AML-193 (cell line): ENCODE measurements at places on chromosomes 12 and 14.
A peak's percentile ranks its signal among the peaks of the same experiment; 100 is the strongest.

- DNase-seq, result no peak
These were observed 74.8 kb upstream of the PRMT8 start for GRCh38 chr12:3416159-3416558.

DNA sequence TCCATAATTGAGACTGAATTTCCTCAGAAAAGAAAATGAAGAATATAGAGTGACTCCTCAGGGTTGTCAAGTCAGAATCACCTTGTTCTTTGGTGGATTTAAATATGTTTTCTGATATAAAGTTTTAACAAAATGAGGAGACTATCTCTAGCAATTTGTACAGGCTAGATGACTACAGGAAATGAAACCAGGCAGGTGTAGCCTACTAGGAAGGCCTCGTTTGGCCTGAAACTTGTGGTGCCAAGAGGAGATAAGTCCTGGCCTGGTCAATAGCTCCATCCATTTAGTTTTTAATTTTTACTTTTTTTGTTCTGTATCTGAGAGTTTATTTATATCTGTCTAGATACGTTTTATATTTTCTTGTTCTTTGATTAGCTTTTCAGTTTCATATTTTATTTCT lies 41.5 kb downstream of the SNAPC1 start:
- no peak for DNase-seq

GRCh38 chr12:24561882-24562770 lies 386.8 kb downstream of the BCAT1 start:
- no peak for DNase-seq

DNA sequence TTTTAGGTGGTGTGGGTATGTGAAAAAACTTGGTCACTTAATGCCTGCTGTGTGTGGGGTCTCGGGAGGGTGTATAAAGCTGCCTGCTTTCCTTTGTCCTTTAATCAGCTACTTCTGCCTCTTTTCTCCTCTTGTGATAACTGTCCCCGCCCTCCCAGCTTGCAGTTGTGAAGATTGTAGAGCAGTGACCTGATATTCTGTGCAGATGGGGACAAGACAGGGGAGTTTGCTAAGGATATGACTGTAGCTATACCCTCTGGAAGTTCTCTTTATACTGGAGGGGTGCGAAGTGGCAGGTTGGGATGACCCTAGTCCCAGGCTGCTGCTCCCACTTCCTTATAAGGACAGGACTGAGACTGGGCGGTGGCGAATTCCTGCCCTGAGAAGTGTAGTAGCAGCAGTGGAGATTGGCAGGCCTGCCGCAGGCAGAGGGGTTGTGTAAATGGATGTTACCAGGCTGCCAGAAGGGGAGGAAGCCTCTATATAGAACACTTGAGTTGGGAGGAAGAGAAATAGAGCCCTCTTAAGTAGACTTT lies 835 bp downstream of the MYL6 start:
- peak; percentile 40 for DNase-seq

GRCh38 chr12:122958198-122958888 lies 7.9 kb downstream of the ABCB9 start:
- DNase-seq, result no peak

GRCh38 chr14:98913967-98914650 lies 357.9 kb downstream of the BCL11B start:
- no peak for DNase-seq

DNA sequence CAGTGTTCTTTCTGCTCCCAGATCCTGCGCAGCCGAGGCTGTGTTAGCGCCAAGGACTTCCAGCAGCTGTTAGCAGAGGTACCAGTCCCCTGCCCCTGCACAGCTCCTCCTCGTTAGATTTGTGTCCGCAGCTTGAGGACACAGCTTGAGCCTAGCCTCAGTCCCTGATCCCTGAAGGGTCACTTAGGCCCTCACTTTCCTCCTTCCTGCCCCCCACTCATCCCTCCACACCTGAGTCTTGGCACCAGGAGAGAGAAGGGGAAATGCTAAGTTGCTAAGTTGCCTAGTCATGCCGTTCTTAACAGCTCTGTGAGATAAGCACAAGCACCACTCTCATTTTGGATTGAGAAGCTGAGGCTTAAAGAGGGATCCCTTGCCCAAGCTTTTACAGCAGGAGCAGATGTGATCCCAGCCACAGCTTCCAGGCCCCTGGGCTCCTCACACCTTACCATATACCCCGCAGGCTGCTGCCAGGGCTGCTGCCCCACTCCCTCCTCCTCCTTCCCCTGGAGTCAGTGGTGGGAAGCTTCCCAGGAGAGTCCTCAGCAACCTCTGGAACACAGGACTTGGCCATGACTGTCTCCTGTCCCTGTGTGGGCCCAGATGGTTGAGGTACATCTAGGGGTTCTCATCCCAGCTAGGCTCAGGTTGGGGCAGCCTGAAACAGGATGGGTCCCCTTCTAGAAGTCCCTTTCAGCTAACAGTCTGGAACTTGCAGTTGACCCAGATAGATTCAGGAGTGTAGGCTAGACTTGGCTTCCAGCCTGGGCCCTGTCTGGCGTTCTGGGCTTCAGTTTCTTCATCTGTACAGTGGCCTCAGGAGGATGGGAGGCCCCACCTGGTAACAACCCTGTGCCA lies 975 bp downstream of the OGFOD2 start:
- no peak for DNase-seq

GRCh38 chr12:128745772-128746689 lies 77.7 kb downstream of the SLC15A4 start:
- DNase-seq, result no peak

DNA sequence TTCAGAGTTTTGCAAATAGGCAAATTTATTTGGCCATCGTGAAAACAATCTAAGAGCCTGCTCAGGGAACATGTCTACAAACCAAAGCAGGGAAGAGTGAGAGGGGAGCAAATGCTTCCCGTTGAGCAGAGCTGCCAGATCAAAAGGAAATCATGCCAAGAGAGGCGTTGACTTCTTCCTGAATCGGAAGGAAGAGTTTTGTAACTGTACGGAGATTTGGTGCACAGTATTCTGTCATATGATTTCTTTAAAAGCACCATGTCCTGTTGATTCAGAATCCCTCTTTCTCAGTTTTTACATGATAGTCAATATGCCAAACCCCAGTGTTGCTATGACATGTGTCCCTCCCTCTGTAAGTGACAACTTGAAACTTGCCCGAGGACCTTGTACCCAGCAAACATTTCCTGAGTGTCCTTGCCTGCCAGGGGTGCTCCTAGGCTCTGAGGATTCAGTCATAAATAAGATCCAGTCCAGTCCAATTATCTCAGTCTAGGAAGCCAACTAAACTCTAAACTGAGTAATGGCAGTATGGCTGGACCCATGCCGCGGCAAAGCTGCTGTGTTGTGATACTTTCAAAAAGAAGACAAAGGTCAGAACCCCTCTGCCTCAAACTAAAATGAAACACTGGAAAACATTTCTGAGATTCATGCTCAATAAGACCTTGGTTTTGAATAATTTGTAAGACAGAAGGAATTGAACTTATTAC lies 300.1 kb upstream of the FKBP4 start:
- no peak for DNase-seq

DNA sequence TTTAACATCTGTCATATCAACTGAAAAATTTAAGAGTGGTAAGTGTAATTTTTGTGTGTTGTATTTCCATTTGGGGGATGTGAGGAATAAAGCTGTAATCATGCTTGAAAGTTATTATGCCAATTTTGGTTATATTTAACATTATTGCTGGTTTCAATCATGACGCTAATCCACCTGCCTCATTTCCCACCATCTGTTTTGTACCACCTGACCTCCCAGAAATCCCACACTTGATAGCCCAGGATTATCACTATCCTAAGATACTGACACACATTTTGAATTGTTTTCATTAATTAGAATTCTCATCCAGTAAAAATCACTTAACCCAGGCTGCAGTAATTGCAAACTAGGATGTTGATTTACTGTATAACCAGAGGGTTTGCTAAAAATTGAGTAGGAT lies 1119.8 kb downstream of the AACS start:
- no peak for DNase-seq

GRCh38 chr12:105616971-105617540 lies 286.6 kb downstream of the C12orf75 start:
- no peak for DNase-seq

DNA sequence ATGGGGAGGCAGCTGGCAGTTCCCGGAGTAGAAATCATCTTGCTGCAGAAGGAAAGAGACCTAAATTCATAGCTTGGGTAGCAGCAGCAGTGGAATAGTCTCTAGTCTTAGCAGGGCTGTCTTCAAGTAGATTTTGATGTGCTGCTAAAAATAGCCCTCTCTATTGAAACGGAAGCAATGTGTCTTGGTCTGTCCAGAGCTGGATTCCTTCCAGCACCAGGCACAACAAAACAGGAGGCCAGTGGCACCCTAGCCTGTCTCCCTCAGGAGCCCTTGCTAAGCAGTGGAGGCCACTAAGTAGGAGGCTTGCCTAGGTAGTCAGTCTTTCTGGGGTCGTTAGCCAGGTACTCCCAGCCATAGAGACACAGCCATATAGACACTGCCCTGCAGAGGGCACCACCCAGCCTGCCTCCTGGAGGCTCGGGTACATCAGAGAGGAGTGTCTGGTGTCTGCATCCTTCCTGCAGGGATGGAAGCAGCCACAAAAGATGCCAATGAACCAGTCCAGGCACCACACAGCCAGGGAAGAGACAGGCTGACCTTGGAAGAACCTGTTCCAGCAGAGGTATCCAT lies 97.5 kb downstream of the CRACR2A start:
- peak; percentile 25 for DNase-seq

- no peak for DNase-seq
These were observed 52.2 kb downstream of the ST8SIA1 start for GRCh38 chr12:22282283-22282682.

GRCh38 chr12:52335598-52336262 lies 14.5 kb upstream of the KRT83 start:
- no peak for DNase-seq

DNA sequence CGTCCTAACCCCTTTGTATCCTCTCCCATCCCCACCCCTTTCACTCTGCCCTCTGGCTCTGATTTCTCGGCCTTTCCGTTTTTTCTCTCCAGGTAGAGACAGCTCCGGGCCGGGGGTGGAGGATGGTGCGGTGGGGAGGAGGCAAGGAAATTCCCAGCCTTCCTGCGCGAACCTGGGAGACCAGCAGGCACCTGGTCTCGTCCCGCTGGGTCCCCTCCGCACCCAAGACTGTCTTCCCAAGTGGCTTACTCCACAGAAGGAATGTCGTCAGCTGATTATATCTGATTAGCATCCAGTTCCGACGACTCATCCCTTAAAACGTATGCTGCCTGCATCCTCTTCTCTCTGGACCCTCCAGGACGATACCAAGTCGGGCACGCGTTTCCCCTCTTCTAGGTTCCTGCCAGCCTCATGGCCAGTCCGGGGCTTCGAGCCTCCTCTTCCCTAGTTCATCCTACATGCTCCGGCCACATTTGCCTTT lies 42.2 kb upstream of the CAPRIN2 start:
- DNase-seq, result no peak

DNA sequence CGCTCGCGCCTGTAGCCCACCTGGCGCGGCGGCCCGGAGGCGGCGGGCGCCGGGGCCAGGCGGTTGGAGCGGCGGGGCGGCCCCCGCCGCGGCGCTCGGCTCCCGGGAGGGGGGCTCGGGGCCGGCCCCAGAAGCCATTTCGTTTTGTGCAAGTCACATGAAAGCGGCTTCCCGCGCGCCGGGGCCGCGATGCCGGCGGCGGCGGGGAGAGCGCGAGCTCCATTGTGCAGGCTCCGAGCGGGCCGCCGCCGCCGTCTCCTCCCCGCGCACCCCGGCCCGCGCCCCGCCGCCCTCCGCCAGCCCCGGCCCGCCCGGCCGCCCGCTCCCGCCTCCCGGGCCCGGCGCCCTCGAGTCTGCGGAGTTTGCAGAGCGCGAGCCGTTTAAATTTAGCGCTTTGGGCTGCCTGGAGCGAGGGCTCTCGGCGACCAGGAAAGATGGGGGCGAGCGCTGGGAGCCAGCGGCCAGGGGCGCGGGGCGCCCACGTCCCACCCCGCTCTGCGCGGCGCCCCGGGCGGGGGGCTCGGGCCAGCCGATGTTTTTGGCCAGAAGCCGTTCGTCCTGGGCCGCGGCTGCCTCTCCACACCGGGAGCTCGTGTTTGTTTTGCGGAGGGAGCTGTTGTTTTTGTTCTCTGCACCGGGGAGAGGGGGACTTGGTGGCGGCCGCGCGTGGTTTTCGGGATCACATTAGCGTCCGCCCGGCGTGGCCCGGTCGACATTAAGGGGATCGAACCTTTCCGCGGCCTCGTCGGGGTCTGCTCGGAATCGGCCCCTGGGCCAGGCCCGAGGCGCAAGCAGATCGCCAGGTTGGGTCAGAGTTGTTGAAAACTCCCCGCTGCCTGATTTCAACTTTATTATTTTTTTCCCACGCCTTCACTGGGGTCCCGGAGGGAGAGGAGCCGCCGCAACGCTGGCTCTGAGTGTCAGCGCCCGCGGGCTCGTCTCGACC lies 982 bp downstream of the BCL7A start:
- no peak for DNase-seq

DNA sequence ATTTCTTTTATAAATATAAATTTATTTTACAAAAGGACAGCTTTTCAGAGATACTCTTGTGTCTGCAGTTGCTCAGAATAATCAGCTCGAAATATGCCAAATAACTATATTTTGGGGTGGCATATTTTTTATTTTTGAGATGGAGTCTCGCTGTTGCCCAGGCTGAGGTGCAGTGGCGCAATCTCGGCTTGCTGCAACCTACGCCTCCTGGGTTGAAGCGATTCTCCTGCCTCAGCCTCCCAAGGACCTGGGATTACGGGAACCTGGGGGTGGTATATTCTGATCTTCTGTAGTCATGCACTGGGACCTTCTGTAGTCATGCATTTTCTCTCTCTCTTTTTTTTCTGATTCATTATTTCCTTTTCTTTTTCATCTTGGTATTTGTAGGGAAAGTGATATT lies 135.0 kb upstream of the AMIGO2 start:
- no peak for DNase-seq

GRCh38 chr12:106522708-106523107 lies 60.1 kb upstream of the RFX4 start:
- DNase-seq, result no peak

GRCh38 chr12:55631056-55631455 lies 5.6 kb upstream of the OR10P1 start:
- no peak for DNase-seq

DNA sequence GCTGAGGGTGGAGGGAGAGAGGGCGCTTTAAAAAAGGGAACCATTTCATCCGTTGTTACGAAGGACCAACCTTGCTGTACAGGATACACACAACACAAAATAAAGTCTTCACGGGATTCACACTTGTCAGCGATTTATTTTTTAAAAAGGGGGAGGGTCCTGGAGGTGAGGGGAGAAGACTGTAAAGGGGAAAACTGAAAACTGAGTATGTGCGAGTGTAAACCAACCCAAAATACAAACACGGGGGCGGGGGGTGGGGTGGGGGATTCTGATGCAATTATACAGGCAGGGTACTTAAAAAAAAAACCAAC lies 499 bp upstream of the PRKAG1 start:
- DNase-seq, result peak; percentile 63

DNA sequence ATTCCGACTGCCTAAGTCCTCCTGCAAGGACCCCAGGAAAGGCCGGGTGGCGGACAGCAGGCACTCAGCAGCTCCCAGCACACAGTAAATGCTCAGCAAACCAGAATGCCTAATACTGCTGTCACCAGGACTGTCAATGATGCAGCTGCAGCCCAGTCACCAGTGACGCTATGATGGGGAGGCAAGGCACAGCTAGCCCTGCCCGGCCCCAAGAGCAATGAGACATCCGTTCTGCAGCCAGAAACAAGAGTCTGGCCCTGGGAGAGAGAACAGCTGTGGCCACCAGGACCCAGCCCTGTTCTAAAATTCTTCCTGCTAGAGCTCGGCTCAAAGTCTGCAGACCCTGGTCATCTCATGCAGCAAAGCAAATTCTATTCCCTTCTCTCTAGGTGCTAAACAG lies 69.8 kb downstream of the NCOR2 start:
- no peak for DNase-seq
